Activated CD4-positive, CD25-positive, alpha-beta regulatory T cell treated with anti-CD3 and anti-CD28 coated beads, Interleukin-2, amount 50 U/mL, for 72 hours (primary cell): ENCODE measurements at places on chromosomes 5 and 9.
A peak's percentile ranks its signal among the peaks of the same experiment; 100 is the strongest.

DNA sequence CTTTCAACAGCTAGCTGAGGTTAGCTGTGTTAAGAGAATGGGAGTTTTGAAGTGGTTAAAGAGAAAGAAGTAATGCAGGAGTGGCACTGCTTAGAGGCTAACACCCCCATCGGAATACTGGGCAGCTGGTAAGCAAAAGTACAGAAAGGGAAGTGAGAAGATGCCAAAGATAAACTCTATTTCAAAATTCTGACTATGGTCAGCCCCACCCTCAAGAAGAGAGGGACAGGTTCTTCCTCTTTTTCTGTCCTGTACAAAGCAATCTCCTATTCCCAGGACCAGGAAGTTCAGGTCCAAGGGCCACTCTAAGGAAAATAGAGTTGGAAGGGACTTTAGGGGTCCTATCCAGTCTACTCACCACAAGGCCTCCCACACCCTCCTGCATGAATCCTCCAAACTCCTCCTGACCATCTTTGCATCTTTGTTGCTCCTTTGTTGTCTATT lies 45.9 kb upstream of the JAK2 start:
- DNase-seq, result no peak

DNA sequence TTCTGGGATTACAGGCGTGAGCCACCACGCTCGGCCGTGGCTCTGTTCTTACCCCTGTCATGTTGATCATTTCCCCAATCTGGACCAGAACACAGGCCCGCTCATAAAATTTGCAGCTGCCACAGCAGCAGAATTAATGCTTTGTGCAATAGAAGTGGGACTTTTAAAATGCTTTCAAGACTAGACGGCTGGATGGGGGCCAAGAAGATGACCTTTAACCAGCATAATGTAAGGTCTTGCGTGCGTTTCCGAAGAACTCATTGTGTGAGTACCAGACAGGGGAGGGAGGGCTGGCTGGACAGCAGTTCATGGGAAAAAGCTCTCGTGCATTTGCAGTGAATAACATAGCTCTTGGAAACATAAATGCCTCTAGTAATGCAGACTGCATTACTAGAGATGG lies 3.5 kb upstream of the WDR38 start:
- DNase-seq, result no peak

DNA sequence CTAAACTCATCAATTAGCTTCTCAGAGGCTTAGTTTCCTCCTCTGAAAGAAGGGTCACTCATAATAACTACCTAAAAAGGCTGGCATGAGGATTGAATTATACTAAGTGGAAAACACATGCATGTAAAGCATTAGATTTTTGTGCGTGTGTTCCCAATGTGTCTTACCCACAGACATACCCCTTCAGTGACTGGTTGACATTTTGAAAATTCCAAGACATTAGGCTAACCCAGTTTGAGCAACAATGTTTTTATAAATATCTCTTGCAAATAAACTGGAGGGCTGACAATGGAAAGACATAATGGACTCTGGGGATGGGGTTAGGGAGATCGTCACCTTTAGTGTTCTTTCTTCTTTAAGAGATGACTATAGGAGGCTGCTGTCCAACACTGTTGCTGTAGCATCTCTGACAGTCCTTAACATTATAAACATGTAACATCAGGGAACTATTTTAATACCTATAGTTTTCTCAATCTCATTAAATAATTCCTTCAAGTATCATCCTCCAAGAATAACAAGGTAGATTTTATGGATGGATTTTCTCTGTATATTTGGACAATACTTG lies 24.3 kb downstream of the HMHB1 start:
- no peak for DNase-seq

GRCh38 chr5:52947208-52947607 lies 41.9 kb upstream of the ITGA2 start:
- no peak for DNase-seq

GRCh38 chr9:75087289-75087823 lies 599 bp downstream of the NMRK1 start:
- DNase-seq, result peak; percentile 36

DNA sequence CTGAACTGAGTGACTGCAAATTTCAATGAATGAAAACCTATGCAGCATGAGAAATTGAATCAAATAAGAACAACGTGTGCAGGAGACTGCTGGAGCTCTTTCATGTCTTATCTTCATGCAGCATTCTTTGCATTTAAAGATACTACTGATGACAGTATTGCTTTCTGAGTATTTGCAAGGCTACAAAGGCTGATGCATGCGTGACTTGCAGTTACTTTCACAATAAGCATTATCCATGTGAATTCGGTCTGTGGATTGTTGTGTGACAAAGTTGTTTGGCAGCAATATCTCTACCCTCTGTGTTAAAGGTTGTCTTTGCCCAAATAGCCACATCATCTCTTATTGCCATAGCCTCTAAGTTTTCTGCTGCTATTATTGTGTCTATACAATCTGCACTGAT lies 102.1 kb upstream of the FBXL17 start:
- DNase-seq, result no peak

- no peak for DNase-seq
Observed at GRCh38 chr9:83299571-83299970, 236.6 kb upstream of the RASEF start.

DNA sequence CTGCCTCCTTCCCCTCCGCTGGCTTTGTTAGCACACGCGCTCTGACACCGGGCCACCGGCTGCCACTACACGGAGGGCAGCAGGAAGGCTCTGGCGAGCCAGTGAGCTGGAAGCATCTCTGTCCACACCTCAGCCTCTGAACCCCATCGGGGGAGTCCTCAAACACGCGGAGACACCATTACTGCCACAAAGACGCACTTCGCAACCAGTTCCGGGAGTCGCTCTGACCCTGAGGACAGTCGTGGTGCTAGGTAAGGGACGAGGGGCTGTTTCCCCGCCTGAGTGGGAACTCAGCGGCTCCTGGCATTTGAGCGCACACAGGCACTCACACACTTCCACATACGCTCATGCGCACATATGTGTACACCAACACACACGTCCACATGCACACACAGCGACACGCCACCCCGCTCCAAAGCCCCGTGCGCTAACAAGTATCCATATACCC lies 160.0 kb downstream of the C9orf152 start:
- DNase-seq, result no peak

- no peak for DNase-seq
Observed at GRCh38 chr9:34684145-34684544, 6.9 kb downstream of the CCL19 start.

GRCh38 chr9:122314165-122314564 lies 49.5 kb downstream of the MRRF start:
- no peak for DNase-seq

- DNase-seq, result no peak
Observed at GRCh38 chr5:119365847-119366539, 10.2 kb downstream of the TNFAIP8 start.

DNA sequence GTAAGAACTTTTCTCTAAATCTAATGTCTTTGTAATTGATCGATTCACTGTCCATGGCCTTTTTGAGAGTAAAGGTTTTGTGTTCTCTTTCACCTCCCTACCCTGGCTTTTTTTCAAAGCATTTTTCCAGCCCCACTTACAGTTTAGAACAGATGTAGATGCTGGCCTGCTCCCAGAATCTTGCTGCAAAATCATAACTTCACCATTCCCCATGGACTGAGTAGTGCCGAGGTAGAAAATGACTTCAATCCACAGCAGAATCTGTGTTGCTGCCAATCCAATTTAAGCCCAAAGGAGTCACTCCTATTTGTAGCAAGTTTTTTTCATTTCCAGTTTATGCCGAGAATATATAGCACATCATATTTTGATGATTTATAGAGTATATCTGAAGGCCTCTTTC lies 46.5 kb upstream of the CEMIP2 start:
- no peak for DNase-seq

DNA sequence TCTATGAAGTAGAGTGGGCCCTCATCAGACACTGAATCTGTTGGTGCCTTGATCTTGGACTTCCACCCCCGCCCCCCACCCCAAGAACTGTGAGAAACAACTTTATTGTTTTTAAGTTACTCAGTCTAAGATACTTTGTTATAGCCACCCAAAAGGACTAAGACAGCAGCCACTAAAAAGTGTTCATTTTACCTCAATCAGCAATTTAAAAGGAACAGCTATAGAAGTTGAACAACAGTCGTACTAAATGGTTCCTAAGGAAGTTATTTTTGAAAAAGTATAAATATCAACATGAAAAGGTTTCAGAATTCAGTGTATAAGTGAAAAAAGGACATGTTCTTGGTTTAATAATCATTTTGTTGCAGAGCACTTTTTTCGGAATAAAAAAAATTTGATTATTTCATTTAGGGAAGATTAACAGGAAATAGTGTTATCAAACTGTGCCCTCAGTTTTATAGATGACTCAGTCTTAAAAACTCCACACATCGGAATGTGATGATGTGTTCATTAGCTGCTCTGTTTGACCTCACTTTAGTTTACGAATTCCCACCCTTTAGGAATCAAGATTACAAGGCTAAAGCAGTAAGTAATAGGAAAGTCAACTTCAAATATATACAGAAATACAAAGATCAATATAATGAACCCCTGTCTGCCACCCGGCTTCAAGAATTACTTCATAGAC lies 71.2 kb downstream of the MTAP start:
- DNase-seq, result no peak

DNA sequence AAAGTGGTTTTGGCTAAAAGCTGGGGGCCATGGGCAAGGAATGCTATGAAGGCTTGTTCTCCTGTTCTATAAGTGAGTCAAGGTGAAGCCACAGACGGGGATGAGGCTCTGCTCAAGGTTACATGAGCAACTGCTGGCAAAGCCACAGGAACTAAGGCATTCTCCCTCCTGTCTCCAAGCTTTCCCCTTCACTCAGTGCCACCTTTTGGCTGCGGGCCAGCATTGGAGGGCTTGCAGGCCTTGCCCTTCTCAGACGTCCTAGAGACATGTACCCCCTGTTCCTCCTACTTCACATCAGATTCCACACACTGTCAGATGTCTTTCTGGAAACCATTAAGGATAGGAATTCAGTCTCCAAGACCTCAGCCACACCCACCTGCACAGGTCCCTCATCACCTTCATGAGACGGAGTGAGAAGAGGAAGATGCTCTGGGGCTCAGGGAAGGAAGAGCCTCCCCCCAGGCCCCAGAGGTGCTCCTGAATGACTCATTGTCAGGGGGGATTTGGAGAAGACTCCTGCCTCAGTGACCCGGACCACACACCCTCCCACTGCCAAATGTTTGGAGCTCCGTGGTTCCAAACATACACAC lies 20.5 kb upstream of the MEIKIN start:
- no peak for DNase-seq

DNA sequence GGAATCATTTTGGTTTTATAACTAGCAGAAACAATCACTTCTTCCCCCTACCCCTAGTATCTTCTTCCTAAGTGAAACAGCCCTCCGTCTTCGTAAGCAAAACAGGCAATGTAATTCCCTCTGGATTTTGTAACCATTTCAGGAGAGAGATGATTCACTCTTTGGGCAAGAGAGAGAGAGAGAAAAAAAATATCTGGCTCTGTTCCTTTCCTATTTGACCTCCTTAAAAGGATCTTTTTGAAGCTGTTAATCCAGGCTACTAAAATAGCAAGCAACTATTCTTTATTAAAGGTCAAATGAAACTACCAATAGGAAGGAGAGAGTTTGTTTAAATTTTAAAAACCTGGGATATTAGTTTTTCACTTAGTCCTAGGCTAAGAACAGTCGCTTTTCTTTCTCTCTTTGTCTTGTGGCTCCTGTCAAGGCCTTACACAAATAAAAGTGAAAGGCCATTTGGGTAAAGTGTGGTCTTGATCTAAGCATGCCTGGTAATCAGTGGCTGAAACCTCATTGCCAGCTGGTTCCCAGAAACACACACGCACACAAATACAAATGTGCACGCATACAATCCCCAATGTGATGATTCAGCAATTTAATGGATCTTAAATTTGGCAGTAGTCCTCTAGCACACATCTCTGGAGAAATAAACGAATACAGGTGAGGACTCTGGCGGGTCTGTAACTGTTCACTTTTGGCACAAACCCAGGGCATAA lies 70.2 kb downstream of the PRUNE2 start:
- DNase-seq, result no peak

GRCh38 chr9:5575000-5575399 lies 53.9 kb upstream of the RIC1 start:
- DNase-seq, result no peak

GRCh38 chr5:94802450-94802849 lies 184.0 kb downstream of the SLF1 start:
- DNase-seq, result no peak

DNA sequence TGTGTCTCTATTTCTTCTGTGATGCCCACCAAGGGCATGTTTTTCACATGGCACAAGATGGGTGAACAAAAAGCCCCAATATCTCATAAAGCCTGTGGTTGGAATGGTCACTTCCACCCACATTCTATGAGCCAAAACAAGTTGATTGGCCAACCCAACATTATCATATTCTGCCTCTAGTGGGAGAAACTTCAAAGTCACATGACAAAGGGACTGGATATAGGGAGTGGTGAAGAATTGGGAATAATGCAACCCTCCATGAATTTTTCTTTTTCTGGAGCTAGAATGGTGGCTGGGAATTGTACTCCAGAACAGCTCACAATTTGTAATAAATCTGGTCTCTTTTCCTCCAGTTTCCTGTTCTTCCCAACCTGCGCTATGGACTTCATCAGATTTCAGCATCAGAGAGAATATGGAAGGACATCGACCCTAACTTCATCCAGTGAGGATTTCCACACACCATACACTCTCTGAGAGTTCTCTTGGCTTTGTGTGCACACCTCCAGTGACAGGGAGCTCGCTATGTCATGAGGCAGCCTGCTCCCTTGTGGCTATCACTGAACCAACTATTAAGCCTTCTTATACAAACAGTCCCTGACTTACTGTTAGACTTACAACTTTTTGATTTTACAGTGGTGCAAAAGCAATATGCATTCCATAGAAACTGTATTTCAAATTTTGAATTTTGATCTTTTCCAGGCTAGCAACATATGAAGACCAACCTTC lies 12.0 kb upstream of the B4GALT1 start:
- DNase-seq, result no peak

DNA sequence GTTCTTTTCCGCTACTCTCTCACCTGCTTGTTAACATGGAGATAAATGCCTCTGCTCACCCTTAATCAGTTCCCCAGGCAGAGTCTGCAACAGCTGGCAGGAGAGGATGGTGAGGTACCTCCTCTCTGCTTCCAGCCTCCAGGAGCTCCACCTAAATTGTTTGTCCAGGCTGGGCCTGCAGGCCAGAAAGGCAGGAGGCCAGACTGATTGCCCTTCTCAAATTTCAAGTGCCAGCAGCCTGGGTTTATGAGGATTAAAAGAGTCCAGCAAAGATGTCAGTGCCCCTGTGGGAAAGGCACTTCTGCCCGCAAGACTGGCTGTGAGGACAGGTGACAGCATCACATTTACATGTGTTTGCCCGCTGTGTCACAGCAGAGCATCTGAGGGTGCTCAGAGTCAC lies 19.8 kb downstream of the CORO2A start:
- DNase-seq, result no peak

DNA sequence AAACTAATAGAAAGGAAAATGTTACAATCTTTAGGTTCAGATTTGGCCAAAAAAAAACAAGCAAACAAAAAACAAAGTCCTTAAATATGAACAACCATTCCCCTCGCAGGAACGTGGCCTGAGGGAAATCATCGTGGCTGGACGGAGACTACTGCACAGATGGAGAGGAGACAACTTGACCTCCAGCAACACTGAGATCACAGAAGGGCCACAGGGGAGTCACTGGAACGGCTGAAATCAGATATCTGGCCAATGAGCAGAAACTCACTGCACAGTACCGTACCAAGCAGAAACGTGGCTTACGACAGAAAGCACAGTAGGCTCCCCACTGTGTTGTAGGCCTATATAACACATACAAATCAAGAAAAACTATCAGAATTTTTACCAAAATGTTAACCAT lies 27.7 kb downstream of the CAMSAP1 start:
- DNase-seq, result no peak
